ENCODE measurements at places on chromosomes 11 and 22. TPM values are rescaled to one million over a fixed set of nuclear protein-coding genes. Genes with fewer than 3 reads are reported as not detected.

Gene MS4A6A
- total RNA-seq = not detected

Gene SERHL2
- 2.1 TPM for total RNA-seq

Gene PARVG
- total RNA-seq = 0.50 TPM

- peaks cover 12% of the 10 kb centered on the region for H3K27me3 ChIP-seq
- no peak overlapping the region for H3K4me3 ChIP-seq
- peaks cover 12% of the 10 kb centered on the region for H3K4me1 ChIP-seq
- no peak for DNase-seq
- H3K36me3 ChIP-seq = no peaks in the 10 kb centered on the region
- H3K27ac ChIP-seq = no peak overlapping the region
Measured at GRCh38 chr22:26906464-26906863, 249.1 kb downstream of the MIAT start.

DNA sequence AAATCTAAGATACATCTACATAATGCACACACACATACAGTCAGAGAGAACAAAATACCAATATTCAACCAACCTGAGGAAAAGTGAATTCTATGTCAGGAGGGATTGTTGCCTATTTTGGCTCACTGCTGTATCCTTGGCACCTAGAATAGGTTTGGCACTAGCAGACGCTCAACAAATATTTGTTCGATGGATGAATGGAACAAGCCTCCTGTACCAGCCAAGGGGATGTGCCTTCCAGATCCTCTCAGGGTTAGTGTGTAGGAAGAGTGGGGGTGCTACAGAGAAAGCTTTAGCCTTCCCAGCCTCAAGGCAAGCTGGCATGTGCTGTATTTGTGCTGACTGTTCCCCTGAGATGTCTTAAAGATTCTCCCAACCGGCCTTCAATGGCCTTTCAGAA is 23.3 kb upstream of the POU2AF1 start:
- H3K27ac ChIP-seq = no peak overlapping the region
- no peaks in the 10 kb centered on the region for H3K36me3 ChIP-seq
- no peak overlapping the region for H3K4me3 ChIP-seq
- H3K27me3 ChIP-seq = no peaks in the 10 kb centered on the region

GRCh38 chr11:90310210-90310609 is 87.4 kb upstream of the CHORDC1 start:
- no peak overlapping the region for H3K4me3 ChIP-seq
- H3K27ac ChIP-seq = no peak overlapping the region
- H3K36me3 ChIP-seq = no peaks in the 10 kb centered on the region
- H3K4me1 ChIP-seq = no peaks in the 10 kb centered on the region
- DNase-seq = no peak

- no peaks in the 10 kb centered on the region for H3K4me1 ChIP-seq
- no peaks in the 10 kb centered on the region for H3K27me3 ChIP-seq
- H3K27ac ChIP-seq = no peak overlapping the region
- H3K4me3 ChIP-seq = no peak overlapping the region
- no peak for DNase-seq
Measured at GRCh38 chr11:15754221-15754620, 602.1 kb downstream of the SOX6 start.

DNA sequence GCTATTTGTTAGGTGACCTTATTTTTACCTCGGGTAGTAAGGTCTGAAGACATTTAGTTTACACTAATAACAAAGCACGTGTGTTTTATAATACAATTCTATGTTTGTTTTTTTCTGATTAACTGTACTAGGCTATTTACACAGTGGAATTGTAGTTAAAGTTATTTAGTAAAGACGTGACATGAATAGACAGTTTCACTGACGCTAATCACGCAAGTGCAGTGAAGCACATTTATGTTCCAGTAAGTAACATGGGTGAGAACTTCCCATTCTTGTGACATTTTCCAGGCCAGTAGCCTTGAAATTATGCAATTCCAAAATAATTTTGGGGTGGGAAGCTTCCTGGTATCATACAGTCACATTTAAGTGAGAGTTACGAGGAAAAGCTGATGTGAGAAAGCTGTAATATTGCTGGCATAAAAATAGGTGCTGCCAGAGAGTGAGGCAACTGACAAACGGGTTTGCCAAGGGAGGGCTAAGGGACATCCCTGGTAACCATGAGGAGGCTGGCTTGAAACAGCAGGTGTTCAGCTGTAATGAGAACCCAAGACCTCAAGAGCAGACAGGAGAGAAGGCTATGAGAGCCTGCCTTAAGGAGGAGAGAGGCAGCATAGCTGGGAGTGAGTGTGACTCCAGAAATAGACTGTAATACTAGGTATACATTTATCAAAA is 378.8 kb downstream of the DCDC1 start:
- DNase-seq = no peak
- no peaks in the 10 kb centered on the region for H3K4me1 ChIP-seq
- no peak overlapping the region for H3K27ac ChIP-seq
- H3K36me3 ChIP-seq = no peaks in the 10 kb centered on the region
- no peaks in the 10 kb centered on the region for H3K27me3 ChIP-seq

DNA sequence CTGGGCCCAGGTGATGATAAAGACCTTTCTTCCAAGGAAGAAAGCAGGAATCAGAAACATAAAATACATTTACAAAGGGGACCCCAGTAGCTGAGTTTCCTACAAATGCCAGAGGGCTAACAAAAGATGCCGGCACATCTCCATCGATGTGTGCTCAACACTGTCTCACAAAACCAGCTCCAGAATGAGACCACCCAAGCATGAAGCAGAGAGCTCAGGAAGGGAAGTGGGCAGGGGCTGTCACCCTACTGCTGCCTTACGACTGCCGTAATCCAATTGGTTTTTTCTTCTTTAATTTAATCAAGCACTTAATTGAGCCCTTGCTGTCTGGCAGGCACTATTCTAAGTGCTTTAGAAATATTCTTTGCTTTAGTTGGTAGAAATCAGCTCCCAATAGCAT is 26.1 kb downstream of the SMCO4 start:
- no peaks in the 10 kb centered on the region for H3K27me3 ChIP-seq
- no peak overlapping the region for H3K4me3 ChIP-seq

- H3K4me3 ChIP-seq = no peak overlapping the region
- no peaks in the 10 kb centered on the region for H3K4me1 ChIP-seq
- H3K27me3 ChIP-seq = no peaks in the 10 kb centered on the region
- H3K27ac ChIP-seq = no peak overlapping the region
- DNase-seq = no peak
- H3K36me3 ChIP-seq = no peaks in the 10 kb centered on the region
Measured at GRCh38 chr11:105168457-105168856, 28.9 kb upstream of the CARD18 start.

Gene OR4D5
- not detected for total RNA-seq

Gene PATE4
- total RNA-seq = not detected

DNA sequence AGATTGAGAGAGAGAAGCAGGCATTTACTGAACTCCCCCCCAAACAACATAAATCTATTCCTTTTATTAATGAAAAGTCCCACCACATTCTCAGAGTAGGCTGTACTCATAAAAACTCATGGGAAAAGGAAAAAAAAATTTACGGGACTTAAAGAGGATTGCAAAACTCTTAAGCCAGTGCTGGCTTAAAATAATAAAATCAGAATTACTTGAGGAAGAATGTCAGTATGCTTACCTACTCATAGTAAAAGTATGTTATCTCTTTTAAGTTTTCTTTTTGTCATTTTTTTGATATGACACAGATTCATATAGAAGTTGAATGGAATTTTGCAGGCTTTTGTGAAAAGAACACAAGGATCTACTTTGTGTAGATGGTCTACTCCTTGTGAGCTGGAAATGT is 126.3 kb downstream of the LUZP2 start:
- no peaks in the 10 kb centered on the region for H3K27me3 ChIP-seq
- H3K4me1 ChIP-seq = no peaks in the 10 kb centered on the region
- no peak overlapping the region for H3K4me3 ChIP-seq
- no peak overlapping the region for H3K27ac ChIP-seq

DNA sequence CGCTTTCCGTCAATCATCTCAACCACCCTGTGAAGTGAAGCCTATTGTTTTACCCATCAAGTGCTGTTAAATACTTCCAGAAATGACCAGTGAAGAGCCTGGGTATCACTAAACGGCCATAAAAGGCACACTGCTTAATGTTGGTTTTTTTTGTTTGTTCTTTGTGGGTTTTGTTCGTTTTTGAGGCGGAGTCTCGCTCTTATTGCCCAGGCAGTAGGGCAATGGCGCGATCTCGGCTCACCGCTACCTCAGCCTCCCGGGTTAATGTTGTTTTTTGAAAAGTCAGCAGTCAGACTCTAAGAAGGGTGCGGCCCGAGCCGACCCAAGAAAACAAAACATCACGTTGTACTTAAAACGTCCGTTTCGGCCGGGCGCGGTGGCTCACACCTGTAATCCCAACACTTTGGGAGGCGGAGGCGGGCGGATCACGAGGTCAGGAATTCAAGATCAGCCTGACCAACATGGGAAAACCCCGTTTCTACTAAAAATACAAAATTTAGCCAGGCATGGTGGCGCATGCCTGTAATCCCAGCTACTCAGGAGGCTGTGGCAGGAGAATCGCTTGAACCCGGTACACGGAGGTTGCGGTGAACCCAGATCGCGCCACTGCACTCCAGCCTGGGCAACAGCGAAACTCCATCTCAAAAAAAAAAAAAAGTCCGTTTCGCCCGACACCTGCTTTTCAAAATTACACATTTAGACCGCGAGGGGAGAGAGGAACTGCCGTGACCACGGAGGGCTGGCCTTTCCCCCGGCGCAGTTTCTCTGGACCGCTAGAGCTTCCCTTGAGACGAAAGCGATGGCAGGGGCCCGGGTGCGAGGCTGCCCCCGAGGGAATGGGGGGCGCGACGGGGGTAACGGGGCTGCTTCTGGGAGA is 714 bp downstream of the CD59 start:
- no peaks in the 10 kb centered on the region for H3K36me3 ChIP-seq
- peak overlapping the region; percentile 85 for H3K4me3 ChIP-seq
- DNase-seq = peak; percentile 54
- peaks cover 9% of the 10 kb centered on the region for H3K4me1 ChIP-seq

Gene ZMAT5
- total RNA-seq = 13.8 TPM

GRCh38 chr11:122676638-122677037 is 21.1 kb downstream of the UBASH3B start:
- DNase-seq = no peak
- no peaks in the 10 kb centered on the region for H3K36me3 ChIP-seq
- no peaks in the 10 kb centered on the region for H3K4me1 ChIP-seq
- no peak overlapping the region for H3K27ac ChIP-seq
- H3K27me3 ChIP-seq = no peaks in the 10 kb centered on the region

DNA sequence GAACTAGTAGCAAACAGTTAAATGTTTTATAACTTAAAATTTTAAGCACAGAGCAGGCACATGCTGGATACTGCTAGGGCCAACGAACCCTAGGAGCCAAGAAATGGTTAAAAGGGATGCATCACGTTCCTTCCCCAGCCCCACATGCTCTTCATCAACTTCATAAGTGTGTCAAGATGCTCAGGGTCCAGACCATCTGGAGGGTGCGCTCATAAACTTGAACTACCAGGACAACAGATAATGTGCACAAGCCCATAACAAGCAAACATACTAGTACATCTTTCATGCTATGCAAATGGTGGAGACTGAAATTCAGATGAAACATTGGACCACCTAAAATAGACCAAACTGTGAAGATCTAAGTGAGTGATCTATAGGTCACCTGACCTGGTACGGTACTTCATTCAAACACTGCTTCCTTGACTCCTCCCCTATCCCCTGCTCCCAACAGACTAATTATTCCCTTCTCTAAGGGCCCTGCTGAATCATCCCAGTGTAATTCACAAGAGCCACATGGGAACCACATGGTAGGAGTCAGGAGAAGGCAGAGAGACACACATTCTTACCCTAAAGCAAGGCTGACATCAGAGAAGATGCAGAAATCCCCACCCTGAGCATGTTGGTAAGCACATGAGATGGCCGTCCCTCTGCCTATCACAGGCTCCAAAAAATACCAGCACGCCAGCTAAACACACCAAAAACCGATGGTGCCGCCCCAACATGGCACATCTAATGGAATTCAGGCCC is 83.9 kb downstream of the ETS1 start:
- no peak overlapping the region for H3K4me3 ChIP-seq
- H3K27me3 ChIP-seq = no peaks in the 10 kb centered on the region
- no peaks in the 10 kb centered on the region for H3K36me3 ChIP-seq
- no peak for DNase-seq

DNA sequence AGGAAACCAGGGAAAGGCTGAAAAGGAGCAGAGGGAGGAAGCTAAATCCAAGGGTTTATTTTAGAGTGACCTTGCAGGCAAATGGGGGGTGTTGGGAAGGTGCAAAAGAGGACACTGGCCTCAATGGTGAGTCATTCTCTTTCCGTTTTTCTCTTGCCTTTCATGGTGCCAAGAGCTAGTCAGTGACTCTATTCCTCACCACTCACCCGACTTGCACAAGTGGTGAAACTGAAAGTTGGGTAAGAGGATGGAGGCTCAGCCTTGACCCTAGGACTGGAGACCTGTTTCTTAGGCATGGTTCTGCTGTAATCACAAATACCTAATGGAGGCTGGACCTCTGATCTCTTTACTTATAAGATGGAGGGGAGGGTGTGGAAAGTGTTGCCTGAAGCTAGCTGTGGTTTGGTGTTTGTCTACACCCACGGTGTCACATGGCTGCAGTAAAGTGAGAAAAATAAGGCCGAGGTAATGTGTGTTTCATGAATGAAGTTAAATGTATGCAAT is 67.3 kb upstream of the CREB3L1 start:
- H3K36me3 ChIP-seq = no peaks in the 10 kb centered on the region
- no peak overlapping the region for H3K4me3 ChIP-seq
- H3K27me3 ChIP-seq = no peaks in the 10 kb centered on the region
- DNase-seq = peak; percentile 35
- no peak overlapping the region for H3K27ac ChIP-seq

DNA sequence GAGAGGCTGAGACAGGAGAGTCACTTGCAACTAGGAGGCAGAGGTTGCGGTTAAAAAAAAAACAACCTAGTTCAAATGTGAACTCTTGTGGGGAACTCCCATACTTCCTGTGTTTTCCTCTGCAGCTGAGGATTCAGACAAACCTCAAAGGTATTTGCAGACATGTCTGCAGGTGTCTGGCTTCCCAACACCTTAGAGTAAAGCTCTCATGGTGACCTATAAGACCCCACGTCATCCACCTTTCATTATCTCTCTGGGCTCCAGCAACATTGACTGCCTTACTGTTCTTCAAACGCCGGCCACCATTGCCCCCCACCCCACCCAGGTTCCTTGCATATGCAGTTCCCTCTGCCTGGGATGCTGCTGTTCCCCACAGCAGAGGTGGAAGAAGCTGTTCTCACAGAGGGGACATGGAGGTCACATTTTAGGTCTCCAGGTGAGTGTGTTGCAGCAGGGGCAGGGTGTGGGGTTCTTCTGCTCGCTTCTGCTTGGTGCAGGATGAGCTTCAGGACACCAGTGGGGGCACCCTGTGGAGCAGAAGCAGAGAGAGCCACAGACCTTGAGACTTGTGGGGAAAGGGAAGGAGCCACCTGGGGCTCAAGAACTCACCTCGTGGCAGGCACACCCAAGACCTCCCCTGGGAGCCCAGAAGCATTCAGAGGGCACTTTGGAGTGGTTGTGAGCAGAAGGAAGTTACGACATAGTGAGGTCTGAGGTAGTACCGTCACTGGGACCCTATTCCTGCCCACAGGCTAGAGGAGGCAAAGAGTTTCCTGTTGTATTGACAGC is 203.2 kb downstream of the CSNK2A3 start:
- no peaks in the 10 kb centered on the region for H3K27me3 ChIP-seq
- H3K36me3 ChIP-seq = no peaks in the 10 kb centered on the region
- DNase-seq = no peak
- H3K4me3 ChIP-seq = no peak overlapping the region
